ENCODE measurements at places on chromosomes 4 and X. TPM values are rescaled to one million over a fixed set of nuclear protein-coding genes. Genes with fewer than 3 reads are reported as not detected.

FREM3 gene
- total RNA-seq, result not detected

ARX gene
- not detected for total RNA-seq

KCND1 gene
- 2.6 TPM for total RNA-seq

KLHL4 gene
- total RNA-seq, result 0.97 TPM

RAB41 gene
- total RNA-seq, result not detected

SSX2B gene
- 0.32 TPM for total RNA-seq

ARMCX1 gene
- total RNA-seq, result 41.9 TPM

SPATA4 gene
- 0.97 TPM for total RNA-seq

SMARCA1 gene
- total RNA-seq, result 64.7 TPM

FAM236D gene
- total RNA-seq, result not detected

CFAP99 gene
- not detected for total RNA-seq

Data from fibroblast of villous mesenchyme (primary cell).